Stimulated activated CD8-positive, alpha-beta memory T cell treated with anti-CD3 and anti-CD28 coated beads, Interleukin-2, amount 100 ng/mL, for 48 hours (primary cell): ENCODE measurements at places on chromosomes 3 and 15.

- peak; percentile 39 for DNase-seq
Measured at GRCh38 chr3:111541911-111542483, at the start of gene CD96. Gene CD96 (plus strand): TSS chr3:111542197. CDS start chr3:111542249, 52 bp downstream.

DNA sequence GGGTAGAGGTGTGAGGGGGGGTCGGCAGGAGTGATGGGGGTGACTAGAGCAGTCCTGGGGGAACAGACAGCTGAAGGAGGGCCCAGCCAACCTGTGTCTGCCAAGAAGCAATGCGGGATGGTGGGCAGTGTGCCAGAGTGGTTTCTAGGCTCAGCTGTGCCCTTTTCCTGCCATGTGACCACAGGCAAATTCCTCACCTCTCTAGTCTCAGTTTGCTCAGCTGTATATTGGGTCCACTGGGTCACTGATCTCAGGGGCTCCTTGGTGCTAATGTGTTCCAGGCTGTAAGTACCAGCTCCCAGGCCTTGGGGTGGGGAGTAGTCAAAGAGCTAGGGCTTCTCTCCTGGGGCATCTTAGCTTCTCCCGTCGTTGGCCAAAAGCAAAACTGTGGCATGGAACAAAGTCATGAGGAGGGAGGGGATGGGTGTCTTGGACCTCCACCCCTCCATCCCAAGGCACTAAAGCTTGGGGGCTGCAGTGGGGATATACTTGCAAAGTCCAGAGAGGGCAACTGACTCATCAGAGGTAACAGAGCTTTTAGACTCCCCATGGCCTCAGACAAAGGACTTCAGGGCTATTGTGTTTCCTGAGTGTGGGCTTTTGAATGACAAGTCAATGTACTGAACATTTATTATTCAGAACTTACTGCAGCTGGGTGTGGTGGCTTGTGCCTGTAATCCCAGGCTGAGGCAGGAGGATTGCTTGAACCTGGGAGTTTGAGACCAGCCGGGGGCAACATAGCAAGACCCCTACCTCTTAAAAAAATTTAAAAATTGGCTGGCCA is 20.9 kb downstream of the SMAD6 start:
- no peak for DNase-seq

DNA sequence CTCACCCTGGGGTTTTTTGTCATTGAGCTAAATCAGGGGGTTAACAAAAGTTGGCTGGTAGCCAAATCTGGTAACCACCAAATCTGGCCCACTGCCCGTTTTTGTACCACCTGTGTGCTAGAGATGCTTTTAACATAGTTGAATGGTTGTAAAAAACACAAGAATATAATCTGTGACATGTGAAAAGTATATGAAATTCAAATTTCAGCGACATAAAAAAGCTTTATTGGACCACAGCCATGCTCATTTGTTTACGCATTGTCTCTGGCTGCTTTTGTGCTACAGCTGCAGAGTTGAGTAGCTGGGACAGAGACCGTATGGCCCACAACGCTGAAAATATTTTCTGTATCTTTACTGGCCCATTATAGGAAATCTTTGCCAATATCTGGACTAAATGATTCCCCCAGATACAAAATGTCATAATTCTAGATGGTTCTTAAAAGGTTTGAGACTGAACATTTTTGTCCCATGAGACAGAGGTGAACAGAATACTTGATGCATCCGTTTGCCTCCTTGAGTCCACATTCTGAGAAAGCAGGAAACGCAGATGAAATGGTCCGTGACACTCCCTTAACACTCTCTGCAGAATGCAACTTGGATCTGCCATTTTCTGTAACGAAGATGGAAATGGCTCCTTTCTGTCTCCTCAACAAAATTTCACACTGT is 120.9 kb upstream of the PDZRN3 start:
- DNase-seq, result no peak

DNA sequence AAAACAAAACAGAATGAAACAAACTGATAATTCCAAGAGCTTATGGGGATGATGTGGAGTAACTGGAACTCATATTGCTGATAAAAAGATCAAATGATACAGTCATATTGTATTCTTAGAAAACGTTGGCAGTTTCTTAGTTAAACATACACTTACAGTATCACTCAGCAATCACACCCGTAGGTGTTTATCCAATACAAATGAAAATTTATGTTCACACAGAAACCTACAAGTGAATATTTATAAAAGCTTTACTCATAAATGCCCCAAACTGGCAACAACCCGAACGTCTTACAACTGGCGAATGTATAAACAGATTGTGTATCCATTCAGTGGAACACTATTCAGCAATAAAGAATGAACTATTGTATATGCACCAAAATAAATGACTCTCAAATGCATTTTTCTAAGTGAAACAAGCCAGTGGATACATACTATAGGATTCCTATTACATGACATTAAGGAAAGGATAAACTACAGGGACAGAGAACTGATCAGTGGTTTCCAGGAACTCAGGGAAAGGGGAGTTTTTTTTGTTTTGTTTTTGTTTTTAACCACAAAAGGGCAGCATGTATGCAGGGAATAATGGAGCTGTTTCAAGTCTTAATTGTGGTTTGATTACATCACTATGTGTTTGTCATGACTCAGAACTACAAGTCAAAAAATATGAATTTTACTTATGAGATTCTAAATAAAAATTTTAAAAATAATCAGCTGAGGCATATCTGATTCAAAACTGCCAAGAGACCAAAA is 71.8 kb upstream of the NDUFB4 start:
- DNase-seq, result no peak

GRCh38 chr3:172448661-172449465 is 607 bp upstream of the GHSR start:
- no peak for DNase-seq

- no peak for DNase-seq
Measured at GRCh38 chr3:177134816-177135210, 62.5 kb downstream of the TBL1XR1 start.

GRCh38 chr3:43503067-43503728 is 118.6 kb downstream of the ANO10 start:
- DNase-seq, result no peak

GRCh38 chr3:33652736-33653135 is 65.3 kb downstream of the CLASP2 start:
- DNase-seq, result no peak

- DNase-seq, result no peak
Measured at GRCh38 chr15:28120359-28120640, 21.2 kb upstream of the OCA2 start.

GRCh38 chr3:160169139-160169976 is 55.9 kb upstream of the C3orf80 start:
- DNase-seq, result no peak

DNA sequence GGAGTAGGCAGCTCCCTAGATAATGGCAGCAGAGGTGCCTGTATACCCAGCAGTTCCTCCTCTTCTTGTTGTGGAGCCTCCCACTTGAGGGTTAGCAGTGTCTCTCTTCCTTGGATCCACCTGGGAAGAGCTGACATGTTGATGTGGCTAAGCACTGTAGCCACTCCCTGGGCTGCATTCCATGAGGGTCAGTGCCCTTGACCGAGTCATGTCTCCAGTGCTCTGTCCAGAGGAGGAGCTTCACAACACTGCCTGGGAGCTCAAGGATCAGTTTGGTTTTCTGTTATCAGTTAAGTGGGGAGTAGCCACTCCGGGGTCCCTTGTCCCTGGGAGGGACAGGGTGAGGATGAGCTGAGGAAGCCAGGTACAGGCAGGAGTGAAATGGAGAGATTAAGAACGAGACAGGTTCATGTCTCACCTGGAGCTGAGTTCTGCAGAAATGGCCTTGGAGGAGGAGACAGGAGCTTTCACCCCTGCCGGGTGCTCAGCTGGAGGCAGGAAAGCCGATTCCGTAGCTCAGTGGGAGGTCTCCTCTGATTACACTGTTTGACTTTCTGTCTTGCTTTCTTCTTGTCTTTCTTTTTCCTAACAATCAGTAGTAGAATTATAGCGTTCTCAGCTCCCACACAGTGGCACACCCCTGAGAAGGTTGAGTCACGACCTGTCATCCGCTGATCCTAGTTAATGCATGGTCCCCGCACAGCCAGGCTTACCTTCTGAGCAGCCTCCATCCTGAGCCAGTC is 57.9 kb upstream of the SEC22A start:
- no peak for DNase-seq

- DNase-seq, result no peak
Measured at GRCh38 chr3:122843604-122844003, 48.7 kb downstream of the SLC49A4 start.

DNA sequence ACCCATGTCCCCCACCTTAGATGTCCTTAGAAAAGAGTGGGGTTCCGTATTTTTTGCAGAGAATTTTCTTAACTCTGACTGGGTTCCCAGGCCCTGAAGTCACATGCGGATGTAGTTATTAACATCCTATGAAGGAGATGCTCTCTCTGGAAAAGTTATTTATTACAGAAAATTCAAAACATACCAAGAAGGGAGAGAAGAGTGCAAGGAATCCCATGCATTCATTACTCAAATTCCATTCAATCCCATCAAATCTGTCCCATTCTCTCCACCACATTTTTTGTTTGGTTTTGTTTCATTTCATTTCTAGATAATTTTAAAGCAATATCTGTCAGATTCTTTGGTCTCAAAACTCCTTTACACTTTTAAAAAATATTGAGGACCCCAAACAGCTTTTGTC is 34.3 kb upstream of the ANKRD34C start:
- no peak for DNase-seq

GRCh38 chr3:123297627-123297899 is 95.8 kb downstream of the SEC22A start:
- DNase-seq, result no peak

DNA sequence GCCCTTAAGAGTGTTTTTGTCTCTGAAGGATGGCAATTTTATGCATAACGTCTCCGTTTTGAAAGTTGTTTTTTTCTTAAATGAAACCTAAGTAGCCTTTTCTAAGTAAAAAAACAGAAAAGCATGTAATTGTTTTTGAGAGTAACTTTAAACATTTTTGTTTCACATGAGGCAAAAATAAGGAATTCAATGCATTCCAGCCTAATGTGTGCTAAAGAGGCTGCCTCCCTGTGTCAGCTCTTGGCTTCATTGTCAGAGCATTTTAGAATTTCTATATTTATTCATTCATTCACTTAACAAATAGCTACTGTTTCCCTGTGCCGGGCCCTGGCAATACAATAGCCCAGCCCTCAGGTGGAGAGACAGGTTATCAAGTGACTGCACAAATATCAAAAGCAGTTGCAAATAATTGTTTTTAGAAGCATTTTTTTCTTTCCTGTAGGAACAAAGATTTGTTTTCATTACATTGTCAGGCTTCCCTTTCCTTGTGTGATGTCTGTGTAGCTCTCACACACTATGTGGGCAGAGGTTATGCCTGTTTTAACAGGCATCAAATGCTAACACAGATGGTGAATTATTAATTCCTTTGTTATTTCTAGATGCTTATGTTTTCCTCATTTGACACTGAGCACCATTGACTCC is 81.9 kb downstream of the CCK start:
- no peak for DNase-seq
